Stimulated activated CD4-positive, alpha-beta T cell treated with anti-CD3 and anti-CD28 coated beads, Interleukin-2, amount 100 ng/mL, for 48 hours (primary cell): ENCODE measurements at places on chromosomes 7 and 10.

DNA sequence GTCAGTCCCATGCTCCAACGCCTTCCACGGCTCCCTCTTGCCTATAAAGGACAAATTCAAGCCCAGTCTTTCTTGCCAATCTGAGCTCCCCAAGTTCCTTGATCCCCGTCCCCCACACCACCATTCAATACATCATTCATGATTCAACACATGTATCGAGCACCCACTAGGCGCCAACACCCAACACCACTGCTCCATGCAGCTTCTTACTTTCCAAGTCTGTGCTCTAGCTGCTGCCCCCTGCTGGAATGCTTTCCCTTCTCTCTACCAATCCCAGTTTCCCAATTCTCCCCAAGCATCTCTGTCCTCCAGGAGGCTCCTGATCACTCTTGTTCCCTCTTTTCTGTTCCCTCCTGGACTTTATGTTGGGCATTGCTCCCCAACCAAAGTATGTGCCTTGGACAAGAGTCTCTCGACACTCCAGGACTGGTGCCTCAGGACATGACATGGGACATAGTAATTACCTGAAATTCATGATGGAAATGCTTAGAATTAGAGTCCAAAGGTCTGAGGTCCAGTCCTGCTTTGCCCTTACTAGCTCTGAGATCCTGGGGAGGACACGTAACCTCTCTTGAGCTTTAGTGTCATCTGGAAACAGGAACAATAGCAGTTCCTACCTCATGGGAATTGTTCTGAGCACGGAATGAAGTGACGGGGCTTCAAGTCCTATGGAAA lies 172.7 kb downstream of the NEURL1 start:
- DNase-seq: no peak

GRCh38 chr7:92647652-92648051 lies 57.5 kb upstream of the FAM133B start:
- no peak for DNase-seq

DNA sequence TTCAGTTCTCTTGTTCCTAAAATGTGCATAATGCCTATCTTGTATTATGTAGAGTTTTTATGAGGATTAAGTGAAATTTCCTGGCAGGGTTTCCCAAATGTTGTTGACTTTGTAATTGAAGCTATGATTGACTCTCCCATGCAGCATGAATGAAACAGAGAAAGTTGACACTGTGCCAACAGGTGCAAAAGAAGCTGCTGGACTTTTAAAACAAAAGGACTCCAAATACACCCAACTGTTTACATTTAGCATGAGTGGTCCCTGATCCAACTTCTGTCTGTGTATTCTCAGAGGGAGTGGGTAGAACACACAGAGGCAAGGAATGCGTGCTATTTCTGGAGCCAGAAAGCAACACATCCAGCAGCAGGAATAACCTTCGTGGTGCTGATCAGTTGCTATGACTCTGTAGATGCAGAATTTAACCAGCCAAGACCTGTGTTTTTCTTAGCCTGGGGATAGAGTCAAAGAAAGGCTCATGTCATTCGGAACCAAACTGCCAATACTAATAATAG lies 14.4 kb upstream of the RBM20 start:
- no peak for DNase-seq

GRCh38 chr7:156004265-156005201 lies 192.3 kb upstream of the SHH start:
- DNase-seq: no peak

GRCh38 chr7:101590663-101591435 lies 38.2 kb downstream of the MYL10 start:
- DNase-seq: no peak

GRCh38 chr7:36439624-36440023 lies 50.0 kb downstream of the ANLN start:
- no peak for DNase-seq

DNA sequence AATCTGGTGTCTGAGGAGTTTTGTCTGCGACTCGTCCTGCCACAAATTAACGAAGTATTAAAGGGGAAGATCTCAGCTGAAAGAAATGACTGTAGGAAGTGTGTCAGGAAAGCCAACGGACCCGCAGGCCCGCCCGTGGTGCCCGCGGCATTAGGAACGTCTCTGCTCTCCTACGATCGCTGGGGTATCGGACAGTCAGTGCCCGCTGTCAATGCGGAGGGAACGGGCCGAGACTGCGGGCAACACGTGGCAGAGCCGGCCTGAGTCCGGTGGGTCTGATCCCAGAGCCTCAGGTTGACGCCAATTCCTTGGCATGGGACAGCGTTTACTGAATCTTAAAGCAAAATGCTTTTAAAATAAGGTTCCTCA lies 128.7 kb downstream of the KBTBD2 start:
- DNase-seq: no peak

DNA sequence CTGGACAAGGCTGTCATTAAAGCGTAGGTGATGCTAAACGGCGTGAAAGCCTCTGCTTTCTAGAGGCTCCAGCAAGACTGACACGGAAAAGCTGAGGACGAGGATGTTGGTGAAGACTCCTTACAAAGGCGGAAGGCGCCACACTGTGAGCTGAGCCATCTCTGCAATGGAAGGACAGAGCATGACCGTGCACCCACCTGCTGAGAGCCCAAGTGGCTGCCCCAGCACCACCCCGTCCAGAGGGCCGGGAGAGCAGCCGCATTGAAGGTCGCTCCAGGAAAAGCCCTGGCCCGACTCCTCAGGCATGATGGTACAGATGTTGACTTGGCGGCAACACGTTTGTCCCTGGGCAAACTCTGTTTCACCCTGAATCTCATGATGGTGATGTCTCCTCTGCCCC lies 492.7 kb downstream of the DNAJB6 start:
- DNase-seq: no peak

GRCh38 chr7:157271315-157271990 lies 65.4 kb upstream of the DNAJB6 start:
- DNase-seq: no peak

DNA sequence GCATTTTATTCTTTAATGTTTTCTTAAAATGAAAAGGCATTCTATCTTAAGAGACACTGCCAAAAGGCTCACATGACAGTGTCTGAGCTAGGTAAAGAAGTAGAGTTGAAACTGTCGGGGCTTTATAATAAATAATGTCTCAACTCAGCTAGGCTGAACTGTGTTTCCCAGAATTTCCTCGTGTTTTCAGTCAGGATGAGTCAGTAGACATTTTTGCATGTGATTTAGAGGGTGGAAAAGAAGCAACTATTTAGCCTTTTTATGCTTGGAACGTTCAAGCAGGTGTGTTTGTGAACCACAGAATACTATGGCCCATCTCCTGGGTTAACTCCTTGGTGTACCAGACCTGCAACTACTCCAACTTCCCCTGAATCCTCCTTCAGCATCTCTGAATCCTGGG lies 23.4 kb upstream of the LIPA start:
- no peak for DNase-seq

GRCh38 chr7:48350515-48350914 lies 179.3 kb downstream of the ABCA13 start:
- no peak for DNase-seq

GRCh38 chr7:128781851-128782250 lies 6.3 kb upstream of the OPN1SW start:
- no peak for DNase-seq

GRCh38 chr7:11492307-11492706 lies 339.7 kb downstream of the THSD7A start:
- DNase-seq: no peak

- no peak for DNase-seq
Observed at GRCh38 chr7:126570845-126571244, 681.9 kb downstream of the GRM8 start.

DNA sequence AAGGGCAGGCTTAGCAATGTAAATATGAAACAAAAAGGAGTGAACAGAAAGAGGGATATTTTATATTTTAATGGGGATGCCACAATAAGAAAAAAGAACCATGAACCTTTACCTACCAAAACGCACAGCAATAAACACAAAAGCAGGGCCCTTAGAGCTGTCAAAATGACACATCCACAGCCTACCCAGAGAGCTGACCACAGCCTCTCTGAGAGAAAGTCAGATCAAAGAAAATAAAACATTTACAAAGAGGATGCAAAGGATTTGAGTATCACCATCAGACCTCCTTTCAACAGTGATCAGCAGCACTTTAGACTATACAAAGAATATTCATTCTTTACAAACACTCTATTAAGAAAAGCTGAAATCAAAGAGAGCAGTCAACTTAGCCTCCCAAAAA lies 52.9 kb downstream of the ERCC6 start:
- DNase-seq: no peak

DNA sequence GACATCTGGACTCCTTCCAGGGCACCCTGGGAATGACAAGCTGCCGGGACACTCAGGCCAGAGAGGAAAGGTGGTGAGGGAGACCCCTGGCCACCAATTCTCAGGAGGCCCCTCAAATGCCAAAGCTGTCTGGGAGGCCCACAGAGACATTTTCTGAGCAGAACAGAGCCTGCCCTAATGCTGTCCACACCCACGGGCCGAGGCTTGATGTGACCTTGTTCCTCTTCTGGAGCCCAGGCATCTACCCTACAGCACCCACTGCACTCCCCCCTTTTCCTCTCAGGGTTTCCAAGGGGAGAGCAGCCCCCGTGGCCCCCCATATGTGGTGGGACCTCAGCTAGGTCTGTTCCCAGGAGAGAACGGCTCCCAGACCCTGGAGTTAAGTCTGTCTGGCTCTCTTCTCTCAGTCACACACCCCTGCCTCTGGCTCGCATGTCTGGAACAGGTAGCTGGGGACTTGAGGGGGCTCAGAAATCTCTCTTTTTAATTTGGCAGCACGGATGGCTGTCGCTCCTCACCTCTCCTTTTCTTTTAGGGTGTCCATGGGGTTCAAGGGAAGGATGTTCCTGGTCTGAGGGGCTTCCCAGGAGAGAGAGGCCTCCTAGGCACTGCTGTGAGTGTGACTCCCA lies 16.8 kb upstream of the VOPP1 start:
- DNase-seq: no peak

GRCh38 chr7:139092090-139092796 lies 17.3 kb downstream of the ZC3HAV1 start:
- DNase-seq: no peak

DNA sequence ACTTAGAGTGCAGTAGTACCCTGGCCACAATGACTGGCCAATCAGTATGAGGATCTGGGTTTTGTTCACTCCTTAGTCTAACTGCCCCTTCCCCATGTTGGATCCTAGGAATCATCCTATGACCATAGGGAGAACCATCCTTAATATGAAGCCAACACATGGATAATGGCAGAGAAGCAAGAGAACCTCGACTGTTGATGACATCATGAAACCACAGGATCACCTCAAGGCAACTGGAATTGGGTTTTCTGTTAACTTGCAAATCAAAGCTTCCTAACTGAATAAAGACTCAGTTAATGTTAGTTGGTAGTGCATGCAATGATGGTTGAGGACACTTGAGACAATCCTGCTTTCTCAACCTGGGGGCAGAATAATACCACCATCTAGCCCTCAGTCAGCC lies 3.3 kb upstream of the PRXL2A start:
- DNase-seq: no peak

GRCh38 chr7:109476409-109476808 lies 906.7 kb downstream of the DNAJB9 start:
- DNase-seq: no peak

DNA sequence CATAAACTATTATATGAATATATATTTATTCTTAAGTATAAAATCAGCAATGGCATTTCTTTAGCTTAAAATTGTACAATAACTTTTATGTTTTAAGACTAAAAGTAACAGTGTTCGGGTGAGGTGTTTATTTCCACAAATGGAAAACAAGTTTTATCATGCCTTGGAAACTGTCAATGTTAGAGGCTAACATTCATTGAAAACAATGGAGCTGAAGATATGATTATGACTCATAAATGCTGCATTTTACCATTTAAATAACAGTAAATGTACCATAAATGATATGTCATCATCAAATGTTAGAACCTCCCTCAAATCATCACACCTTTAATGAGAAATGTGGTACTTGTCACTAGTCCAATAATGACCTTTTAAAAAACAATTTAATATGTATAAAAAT lies 897.3 kb downstream of the PCDH15 start:
- DNase-seq: no peak

- DNase-seq: no peak
Observed at GRCh38 chr10:97597778-97598177, 8.3 kb downstream of the C10orf62 start.

DNA sequence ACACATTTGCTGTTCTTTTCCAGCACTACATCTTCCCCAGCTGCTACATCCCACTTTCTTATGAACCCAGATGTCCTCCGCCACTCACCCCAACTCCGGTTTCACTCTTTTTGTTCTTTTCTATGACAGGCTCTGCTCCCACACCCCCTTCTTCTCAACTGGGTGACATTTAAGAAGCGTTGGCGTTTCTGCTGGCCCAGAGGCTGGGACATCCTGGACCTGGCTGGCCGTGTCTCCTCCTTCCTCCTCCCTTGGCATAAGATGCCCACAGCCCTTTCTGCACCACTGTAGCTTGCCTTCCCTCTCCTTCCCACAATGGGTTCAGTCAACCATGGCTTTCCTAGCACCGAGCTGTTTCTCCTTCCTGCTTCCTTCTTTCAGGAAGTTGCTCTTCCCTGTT lies 9.4 kb upstream of the CALML5 start:
- DNase-seq: no peak

DNA sequence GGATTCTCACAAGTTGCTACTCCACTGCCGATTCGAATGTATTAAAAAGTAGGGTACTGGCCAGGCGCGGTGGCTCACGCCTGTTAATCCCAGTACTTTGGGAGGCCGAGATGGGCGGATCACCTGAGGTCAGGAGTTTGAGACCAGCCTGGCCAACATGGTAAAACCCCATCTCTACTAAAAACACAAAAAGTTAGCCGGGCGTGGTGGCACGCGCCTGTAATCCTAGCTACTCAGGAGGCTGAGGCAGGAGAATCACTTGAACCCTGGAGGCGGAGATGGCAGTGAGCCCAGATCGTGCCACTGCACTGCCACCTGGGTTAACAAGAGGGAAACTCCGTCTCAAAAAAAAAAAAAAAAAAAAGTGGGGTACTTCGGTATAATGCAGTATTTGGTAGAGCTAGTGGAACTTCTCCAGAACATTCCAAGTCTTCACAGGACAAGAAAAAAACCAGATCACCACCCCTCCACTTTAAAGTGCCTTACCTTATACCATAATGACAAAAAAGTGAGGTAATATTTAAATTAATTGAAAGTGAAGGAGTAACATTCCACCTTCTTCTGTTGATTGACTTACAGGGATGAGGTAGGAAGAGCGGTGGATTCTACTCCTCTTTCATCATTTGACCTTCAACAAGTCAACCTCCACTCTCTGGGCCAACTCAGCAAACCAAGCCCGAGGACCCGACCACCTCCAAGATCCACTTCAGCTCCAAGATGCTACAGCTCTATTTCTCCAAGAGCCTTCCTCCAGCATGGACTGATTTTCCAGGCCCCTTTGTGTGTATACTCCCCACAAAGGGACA lies 2.0 kb downstream of the BAZ1B start:
- DNase-seq: no peak

- no peak for DNase-seq
Observed at GRCh38 chr10:48568546-48568945, 36.3 kb downstream of the ARHGAP22 start.

- DNase-seq: no peak
Observed at GRCh38 chr10:86372784-86373239, 6.2 kb upstream of the GRID1 start.
